BJ (cell line): ENCODE measurements at places on chromosomes 5 and 9.

DNA sequence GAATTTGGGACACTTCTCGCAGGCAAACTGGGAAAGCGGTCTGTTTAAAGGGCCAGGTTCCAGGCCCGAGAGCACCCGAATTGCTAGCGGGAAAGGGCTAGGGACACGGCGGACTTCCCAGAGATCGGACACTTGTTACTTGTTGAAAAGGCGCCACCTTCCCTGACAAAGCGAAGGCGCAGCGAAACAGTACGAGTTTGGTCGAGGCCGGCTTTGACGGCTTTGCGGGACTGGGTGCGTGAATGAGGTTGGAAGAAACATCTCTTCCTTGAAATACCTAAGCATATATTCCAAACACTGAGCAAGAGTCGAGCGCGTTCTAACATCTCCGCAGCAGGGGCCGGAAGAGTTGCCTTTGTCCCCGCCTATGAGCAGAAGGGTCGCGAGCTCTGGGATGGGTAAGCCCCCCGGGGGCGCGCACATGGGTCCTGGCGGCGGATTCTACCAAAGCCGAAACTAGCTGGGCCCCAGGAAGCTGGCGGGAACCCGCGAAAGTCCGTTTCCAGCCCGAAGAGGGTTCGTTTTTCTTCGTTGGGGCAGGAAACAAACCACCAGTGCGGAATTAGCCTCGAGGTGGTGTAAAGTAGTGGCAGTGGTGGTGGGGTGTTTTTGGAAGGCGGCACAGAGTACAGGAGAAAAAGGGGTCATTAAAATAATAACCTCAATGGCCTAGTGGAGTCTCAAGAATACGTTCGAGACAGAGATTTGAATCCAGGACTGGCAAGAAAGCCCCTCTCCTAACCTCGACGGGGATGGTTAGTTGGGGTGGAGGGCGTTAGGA, 1.5 kb downstream of the GDNF start:
- no peak for DNase-seq

GRCh38 chr5:126373375-126374108, 49.7 kb upstream of the GRAMD2B start:
- no peak for DNase-seq

DNA sequence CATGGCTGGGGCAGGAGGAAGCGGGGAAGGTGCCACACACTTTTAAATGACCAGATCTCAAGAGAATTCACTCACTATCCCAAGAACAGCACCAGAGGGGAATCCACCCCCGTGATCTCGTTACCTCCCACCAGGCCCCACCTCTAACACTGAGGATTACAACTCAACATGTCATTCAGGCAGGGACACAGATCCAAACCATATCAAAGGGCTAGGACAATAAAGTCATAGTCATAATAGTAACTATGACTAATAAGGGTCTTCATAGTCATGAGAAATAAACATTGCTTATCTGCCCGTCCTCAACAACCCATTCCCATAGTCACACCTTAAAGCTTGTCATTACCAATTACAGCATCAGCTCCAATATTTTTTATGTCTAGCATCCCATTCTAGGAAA, 65.3 kb upstream of the SMC2 start:
- DNase-seq: no peak

DNA sequence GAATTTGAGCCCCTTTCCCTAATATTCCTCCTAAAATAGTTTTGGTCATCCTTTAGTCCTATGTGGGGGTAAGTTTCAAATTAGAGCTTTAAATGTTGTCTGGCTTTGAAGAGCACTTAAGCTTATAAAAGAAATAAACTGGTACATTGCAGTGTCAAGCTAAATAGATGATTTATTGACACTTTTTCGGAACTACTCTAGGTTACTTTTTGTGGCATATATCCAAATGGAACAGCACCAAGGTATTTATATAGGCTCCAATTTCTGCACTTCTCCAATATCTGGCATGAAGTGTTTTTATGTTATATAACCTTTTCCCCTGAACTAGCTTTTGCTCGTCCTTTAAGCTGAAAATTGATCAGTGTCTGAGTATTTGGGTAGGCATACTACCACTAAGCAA, 402.5 kb downstream of the NFIB start:
- DNase-seq: no peak

DNA sequence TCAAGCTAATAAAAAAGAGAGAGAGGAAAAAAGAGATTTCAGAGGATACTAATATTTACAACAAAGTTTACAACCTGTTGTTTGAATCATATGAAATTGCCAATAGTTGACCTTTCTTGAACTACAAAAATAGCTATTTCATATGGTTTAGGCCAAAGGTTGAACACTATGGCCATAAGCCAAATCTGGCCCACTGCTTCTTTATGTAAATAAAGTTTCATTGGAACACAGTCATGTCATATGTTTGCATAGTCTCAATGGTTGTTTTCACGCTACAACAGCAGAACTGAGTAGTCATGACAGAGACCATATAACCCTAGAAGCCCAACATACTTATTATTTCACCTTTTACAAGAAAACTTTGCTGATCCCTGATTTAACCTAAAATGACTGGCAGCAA, 20.9 kb downstream of the SEMA5A start:
- DNase-seq: no peak

GRCh38 chr5:127439644-127440043, 77.8 kb upstream of the PRRC1 start:
- no peak for DNase-seq

DNA sequence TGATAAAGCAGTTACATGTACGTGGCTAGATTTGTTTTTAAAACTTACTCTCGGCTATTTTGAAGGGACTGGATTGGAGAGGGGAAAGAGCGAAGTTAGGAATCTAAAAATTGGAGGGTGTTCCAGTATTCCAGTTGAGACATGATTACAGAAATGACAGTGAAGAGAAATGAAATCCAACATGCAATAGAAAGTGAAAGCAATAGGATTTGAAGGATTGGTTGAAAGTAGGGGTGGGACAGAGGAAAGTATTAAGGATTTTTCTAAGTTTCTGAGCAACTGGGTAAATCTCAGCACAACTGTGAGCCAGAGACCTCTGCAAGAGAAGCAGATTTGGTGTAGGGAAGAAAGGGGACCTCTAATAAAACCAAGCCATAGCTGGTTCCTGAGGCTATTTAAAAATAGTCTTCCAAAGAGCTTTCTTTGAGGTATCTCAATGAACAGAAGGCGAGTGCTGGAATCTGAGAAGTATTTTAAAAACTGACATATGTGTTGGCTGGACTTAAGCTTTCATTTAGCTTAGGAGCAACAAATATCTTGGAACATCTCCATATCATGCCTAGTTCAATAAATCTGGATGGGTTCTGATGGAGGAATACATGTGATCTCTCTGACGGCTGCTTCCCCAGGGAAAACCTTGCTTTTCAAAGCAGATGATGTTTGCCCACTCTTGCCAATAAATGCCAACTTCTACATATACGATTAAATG, 110.4 kb upstream of the IFNK start:
- no peak for DNase-seq

DNA sequence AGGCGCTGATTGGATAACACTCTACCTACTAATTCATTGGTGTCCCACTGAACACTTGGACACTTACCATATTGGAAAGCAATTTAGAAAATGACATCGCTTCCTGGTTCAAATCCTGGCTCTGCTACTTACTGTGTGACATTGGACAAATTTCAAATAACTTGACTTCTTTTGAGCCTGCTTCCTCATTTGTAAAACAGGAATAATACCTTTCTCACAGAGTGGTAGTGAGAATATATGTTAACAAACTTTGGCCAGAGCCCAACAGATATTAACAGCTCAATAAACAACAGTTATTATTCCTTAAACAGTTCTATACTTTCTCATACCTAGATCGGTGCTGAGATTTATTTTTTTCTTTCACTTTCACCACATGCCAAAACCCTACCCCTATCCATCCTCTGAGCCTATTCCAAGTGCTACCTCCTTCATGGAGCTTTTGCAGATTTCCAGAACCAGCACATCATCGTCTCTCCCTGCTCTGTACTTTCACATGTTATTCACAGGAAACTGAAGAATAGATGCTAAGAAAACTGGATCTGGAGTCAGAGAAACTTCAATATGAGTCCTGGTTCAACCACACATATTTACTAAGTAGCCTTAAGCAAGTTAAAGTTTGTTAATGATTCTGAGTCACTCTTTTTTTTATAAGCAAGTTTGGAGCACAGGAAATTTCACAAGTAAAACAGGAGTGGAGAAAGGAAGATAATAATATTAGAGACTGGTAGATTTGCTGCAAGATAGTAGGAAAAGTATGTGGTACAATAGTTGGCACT, 92.3 kb downstream of the STRBP start:
- DNase-seq: peak; percentile 26

- no peak for DNase-seq
Measured at GRCh38 chr9:129720865-129721545, 31.8 kb downstream of the PTGES start.

GRCh38 chr5:127595484-127596368, 53.2 kb upstream of the CTXN3 start:
- no peak for DNase-seq

GRCh38 chr5:71905834-71906711, 187.0 kb downstream of the CARTPT start:
- no peak for DNase-seq
